ENCODE measurements at places on chromosomes 3 and 15.
A peak's percentile ranks its signal among the peaks of the same experiment; 100 is the strongest.

DNA sequence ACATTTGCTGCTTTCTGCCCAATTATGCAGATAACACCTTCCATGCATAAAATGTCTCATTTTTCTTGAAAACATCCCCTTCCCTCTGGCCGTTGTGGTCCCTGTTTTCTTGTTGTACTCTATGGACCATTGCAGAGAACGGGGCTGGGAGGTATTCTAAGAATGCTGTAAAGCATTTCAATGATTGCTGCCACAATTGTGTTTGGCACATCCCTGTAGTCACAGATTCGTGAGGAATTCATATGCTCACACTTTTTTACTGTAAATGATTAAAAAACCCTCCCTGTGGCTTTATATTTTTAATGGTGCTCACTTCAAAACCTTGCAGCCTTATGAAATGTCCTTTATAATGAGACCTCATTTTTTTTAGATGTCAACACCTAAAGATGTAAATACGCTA lies 207.2 kb upstream of the GBE1 start:
- no peak for DNase-seq

DNA sequence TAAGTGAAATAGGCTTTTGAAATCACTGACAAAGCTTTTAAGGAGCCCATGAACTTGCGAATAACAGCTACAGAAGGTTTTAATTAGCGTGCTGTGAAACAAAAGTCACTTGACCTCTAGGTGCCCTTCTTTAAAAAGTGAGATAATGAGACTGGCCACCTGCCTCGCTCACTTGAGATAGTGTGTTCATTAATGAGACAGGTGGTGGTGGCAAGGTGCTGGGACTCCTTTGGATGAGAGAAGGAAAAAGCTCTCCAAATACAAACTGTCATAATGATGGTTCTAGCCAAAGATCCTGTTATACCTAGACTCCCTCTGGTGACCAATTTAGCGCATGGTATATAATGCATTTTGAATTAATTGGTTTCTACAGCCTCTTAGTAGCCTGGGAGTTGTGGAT lies 22.7 kb upstream of the IREB2 start:
- DNase-seq: no peak

- no peak for DNase-seq
These were observed 328.4 kb upstream of the NECTIN3 start for GRCh38 chr3:110743202-110743601.

DNA sequence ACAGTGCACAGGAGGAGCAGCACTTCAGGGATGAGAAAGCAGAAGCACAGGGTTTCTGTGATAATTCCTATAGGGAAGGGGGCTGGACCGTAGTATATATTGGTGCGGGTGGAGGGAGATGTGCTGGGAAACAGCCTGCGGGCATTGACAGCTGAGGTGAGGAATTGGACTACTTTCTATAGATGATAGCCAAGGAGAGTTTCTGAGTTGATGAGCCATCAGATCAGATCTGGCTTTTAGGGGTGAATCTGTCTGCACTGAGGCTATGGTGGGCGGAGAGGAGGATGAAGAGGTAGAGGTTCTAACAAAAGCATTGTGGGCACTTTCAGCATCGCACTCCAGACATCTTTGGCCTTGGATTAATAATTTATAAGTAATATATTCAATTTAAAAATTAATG lies 33.1 kb downstream of the SELENOT start:
- no peak for DNase-seq

GRCh38 chr3:134320749-134321148 lies 53.5 kb downstream of the AMOTL2 start:
- no peak for DNase-seq

GRCh38 chr3:161274691-161275298 lies 53.7 kb downstream of the NMD3 start:
- DNase-seq: no peak

DNA sequence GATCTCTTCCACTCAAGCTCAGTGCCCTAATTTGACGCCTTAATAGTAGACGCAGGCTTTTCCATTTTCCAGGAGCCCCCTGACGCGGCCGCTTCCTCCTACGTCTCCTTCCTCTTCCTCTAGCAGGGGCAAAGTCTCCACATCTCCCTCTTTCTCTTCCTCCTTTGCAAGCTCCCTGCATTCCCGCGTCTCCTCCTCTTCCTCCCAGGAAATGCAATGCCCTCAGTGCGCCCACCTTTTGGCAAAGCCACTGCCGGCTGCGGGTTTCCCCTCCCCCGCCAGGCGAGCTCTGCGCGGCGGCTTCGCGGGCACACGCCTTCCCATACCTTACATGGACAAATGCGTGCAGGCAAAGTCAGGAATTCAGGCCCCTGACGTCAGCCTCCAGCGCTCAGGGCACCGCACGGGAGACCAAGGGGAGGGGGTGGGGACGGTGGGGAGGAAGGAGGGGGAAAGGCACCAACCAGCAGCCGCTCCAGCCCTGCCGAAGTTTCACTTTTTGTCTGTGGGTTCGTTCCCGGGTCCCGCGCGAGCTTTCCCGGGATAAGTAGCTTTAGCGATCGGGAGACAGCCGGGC lies 432 bp upstream of the LPP start:
- DNase-seq: peak; percentile 73

DNA sequence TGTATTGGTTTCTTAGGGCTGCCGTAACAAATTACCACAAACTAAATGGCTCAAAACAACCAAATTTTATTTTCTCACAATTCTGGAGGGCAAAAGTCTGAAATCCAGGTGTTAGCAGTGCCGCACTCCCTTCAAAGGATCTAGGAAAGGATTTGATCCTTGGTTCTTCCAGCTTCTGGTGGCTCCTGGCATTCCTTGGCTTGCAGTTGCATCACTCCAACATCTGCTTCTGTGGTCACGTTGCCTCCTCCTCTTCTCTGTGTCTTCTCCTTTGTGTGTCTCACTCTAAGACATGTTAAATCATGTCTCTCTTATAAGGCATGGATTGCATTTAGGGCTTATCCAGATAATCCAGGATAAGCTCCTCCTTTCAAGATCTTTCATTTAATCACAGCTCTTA lies 262.2 kb downstream of the MEX3B start:
- no peak for DNase-seq

DNA sequence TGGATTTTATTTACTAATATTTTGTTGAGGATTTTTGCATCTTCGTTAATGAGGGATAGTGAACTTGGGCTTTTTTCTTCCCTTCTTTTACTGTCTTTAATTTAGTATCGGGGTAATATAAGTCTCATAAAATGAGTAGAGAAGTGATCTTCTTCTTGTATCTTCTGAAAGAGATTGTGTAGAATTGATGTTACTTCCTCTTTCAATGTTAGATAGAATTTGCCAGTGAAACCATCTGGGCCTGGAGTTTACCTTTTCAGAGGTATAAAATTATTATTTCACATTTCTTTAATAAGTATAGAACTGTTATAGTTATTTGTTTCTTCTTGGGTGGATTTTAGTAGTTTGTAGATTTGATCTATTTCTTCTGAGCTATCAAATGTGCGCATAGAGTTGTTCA lies 7.8 kb downstream of the HESX1 start:
- no peak for DNase-seq

GRCh38 chr3:190003681-190004123 lies 117.0 kb downstream of the P3H2 start:
- DNase-seq: peak; percentile 12

GRCh38 chr15:64836023-64836536 lies 5.6 kb upstream of the PLEKHO2 start:
- DNase-seq: no peak

- no peak for DNase-seq
These were observed 588 bp downstream of the SLC6A1 start for GRCh38 chr3:10992943-10993728.

DNA sequence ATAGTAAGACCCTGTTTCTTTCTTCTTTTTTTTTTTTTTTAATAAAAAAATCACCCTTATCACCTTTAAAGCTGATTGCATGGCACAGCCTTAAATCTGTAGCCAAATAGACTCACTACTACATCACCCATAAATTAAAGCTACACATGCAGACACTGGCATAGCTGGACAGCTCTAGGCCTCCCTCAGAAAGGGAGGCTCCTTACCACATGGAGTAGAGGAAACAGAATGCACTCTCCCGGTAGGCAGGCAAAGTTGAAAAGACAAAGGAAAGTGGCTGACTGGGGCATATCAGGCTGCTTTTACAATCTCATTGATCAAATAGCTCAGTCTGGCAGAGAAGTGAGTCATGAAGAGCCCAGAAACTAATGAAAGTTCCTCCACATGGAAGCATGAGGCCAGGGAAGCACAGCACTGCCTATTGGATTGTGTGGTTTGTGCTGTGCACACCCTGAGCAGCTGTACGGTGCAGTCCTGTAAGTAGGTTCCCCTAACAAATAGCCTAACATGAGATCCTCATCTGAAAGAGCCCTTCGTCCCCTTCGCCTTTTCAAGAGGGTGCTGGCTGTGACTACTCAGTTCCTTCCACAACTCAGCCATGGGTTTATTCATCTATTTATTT lies 32.7 kb upstream of the FAM98B start:
- DNase-seq: no peak

GRCh38 chr3:16906682-16907081 lies 21.9 kb downstream of the PLCL2 start:
- DNase-seq: no peak

GRCh38 chr15:41713047-41713446 lies 52.8 kb downstream of the MGA start:
- DNase-seq: no peak

GRCh38 chr15:49225572-49226281 lies 55.7 kb downstream of the GALK2 start:
- no peak for DNase-seq

- no peak for DNase-seq
These were observed 26.6 kb downstream of the MECOM start for GRCh38 chr3:169636928-169637327.

GRCh38 chr15:38597219-38597800 lies 32.7 kb upstream of the RASGRP1 start:
- no peak for DNase-seq

DNA sequence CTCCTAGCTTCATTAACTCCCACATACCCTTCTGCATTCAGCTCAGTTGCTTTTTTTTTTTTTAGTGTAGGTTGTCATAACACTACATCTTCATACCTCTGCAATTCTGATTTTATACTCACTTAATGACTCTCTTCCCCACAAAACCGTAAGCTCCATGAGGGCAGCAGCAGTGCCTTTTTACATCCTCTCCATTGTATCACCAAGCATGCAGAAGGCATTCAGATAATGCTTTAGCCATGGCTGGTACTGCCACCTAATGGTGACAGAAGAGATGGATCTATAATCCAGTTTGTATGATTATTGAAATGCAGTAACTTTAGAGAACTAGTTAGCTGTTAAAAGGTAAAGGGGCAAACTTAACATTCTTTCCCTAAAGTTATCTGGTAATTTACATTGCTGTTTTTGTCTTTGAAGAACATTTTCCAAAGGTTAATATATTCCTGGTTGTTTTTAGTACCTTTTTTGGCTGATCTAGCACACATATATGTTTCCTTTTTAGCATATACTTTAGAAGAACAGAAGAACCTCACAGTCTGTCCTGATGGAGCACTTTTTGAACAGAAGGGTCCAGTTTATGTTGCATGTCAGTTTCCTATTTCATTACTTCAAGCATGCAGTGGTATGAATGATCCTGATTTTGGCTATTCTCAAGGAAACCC lies 36.8 kb downstream of the ATP1B3 start:
- DNase-seq: no peak

GRCh38 chr3:50649451-50649931 lies 25.2 kb upstream of the DOCK3 start:
- DNase-seq: no peak

GRCh38 chr3:180229113-180229512 lies 192.4 kb upstream of the PEX5L start:
- DNase-seq: no peak

DNA sequence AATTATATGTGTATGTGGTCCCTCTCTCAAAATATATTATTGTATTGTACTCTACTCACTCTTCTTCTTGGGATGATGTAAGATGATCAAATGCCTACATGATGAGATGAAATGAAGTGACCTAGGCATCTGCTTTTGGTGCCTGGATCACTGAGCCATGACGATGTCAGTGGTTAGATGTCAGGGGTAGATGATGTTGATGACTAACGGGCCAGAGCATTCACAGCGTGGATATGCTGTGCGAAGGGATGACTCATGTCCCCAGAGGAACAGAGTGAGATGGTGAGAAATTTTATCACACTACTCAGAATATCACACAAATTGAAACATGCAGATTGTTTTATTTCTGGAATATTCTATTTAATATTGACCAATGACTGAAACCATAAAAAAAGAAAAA lies 233.9 kb upstream of the CADM2 start:
- DNase-seq: peak; percentile 1

DNA sequence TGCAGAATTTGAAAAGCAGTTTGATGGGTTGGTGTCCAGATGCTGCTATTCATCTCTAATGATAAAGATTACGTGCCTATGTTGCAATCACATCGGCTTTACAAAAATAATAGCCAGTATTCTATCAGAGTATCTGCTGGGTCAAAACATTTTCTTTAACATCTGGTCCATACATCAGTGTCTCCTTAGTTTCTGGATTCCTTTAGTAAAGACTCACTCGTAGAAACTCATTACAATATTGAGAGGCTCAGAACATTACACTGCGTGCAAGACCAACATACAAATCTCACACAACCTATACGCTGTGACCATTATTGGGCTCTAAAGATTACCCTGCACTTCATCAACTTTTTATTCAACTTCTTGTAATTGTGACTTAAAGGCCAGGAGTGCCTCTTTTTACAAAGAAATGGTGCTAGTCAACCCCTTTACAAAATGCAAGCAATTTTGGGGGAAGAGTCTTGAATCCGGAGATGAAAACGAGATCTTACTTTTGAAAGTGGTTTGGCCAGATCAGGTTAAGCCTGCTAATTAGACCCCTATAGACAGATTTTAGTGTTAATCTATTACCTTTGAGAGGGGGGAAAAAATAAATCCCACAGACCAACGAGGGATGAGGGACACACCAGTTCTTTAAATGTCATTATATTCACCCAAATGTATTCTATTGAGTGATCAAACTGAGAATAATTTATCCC lies 2.9 kb downstream of the TRA2B start:
- no peak for DNase-seq

DNA sequence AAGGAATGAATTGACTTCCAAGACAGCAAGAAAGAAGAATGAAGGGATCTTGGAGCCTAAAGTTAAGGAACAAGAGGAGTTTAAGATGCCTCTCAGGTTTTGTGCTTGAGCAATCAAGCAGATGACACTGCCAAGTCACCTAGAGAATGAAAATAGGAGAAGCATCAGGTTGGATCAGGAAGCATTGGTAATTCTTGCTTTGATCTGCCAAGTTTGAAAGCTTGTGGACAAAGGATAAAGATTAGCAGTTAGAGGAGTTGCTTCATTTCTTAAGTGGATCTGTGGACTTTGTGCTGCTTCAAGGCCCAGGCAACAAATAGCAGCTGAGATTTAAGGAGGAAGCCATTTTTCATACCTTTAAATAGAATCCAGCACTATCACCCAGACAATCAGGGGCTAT lies 35.6 kb downstream of the FRMD5 start:
- no peak for DNase-seq

GRCh38 chr3:134163096-134163495 lies 87.6 kb downstream of the RYK start:
- no peak for DNase-seq

GRCh38 chr15:74525309-74525708 lies 15.7 kb upstream of the ARID3B start:
- no peak for DNase-seq

- no peak for DNase-seq
These were observed 11.0 kb downstream of the LYSMD2 start for GRCh38 chr15:51726302-51727073.

- no peak for DNase-seq
These were observed 23.1 kb downstream of the HEG1 start for GRCh38 chr3:125032683-125033082.
